ENCODE measurements at places on chromosomes 1 and 21.

GRCh38 chr1:8745749-8746390 lies 71.6 kb downstream of the RERE start:
- peaks cover 4% of the 10 kb centered on the region for H3K36me3 ChIP-seq
- H3K27me3 ChIP-seq, result no peaks in the 10 kb centered on the region
- peak overlapping the region; percentile 77 for H3K27ac ChIP-seq
- H3K4me3 ChIP-seq, result no peak overlapping the region
- DNase-seq, result no peak

DNA sequence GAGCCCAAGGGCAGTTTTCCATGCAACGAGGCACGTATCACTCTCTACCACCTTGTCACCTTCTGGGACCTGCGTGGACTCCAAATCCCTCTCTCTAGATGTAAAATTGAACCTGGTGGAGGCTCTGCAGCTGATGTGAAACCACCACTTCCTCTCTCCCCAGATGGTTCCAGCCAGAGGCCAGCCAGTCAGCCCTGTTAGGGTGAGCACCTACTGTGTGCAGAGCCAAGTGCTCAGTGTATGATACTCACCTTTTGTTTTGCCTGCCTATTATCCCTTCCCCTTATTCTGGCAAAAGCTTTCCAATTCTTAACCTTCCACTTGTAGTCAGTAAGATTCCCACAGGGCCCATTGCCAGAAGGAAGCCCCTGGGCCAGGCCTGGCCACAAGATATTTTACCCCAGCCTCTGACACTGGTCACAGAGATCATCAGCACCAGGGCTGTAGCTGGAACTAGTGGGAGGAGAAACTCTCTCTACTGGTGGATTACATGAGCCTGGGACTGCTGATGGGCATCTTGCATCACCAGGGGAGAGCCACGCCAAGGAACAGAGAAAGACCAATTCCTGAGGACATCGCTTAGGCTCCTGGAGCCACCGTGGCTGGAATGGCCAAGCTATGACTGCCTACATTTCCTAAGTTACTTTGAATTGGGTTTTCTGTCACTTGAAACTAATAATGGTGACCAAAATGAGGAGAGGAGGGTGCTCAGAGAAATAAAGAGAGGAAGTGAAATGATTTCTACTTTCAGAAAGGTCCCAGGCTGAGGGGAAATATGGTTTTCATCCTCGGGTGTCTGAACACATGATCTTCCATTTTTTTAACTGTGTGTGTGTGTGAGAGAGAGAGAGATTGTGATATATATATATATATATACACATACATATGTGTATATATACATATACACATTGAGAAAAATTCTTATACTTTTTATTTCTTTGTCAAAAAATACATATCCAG lies 26.6 kb upstream of the RD3 start:
- H3K36me3 ChIP-seq, result no peaks in the 10 kb centered on the region
- DNase-seq, result no peak
- H3K27me3 ChIP-seq, result peaks cover 5% of the 10 kb centered on the region
- no peak overlapping the region for H3K4me3 ChIP-seq
- H3K4me1 ChIP-seq, result peaks cover 8% of the 10 kb centered on the region

GRCh38 chr1:220882061-220882891 lies 3.0 kb downstream of the HLX start:
- H3K36me3 ChIP-seq, result no peaks in the 10 kb centered on the region
- no peak for DNase-seq
- peaks cover 25% of the 10 kb centered on the region for H3K4me1 ChIP-seq
- no peak overlapping the region for H3K27ac ChIP-seq
- no peak overlapping the region for H3K4me3 ChIP-seq

- H3K4me1 ChIP-seq, result no peaks in the 10 kb centered on the region
- H3K27ac ChIP-seq, result no peak overlapping the region
- peaks cover 15% of the 10 kb centered on the region for H3K27me3 ChIP-seq
- no peak overlapping the region for H3K4me3 ChIP-seq
- no peak for DNase-seq
- H3K36me3 ChIP-seq, result no peaks in the 10 kb centered on the region
Measured at GRCh38 chr1:39509360-39510009, 18.0 kb downstream of the BMP8A start.

- no peaks in the 10 kb centered on the region for H3K4me1 ChIP-seq
- no peaks in the 10 kb centered on the region for H3K27me3 ChIP-seq
- H3K4me3 ChIP-seq, result no peak overlapping the region
- no peak for DNase-seq
- peaks cover 3% of the 10 kb centered on the region for H3K36me3 ChIP-seq
- no peak overlapping the region for H3K27ac ChIP-seq
Measured at GRCh38 chr1:94836891-94837290, 16.7 kb downstream of the SLC44A3 start.

GRCh38 chr1:57549300-57549699 lies 125.4 kb upstream of the DAB1 start:
- H3K4me1 ChIP-seq, result peaks cover 9% of the 10 kb centered on the region
- no peak for DNase-seq
- H3K4me3 ChIP-seq, result no peak overlapping the region
- no peaks in the 10 kb centered on the region for H3K36me3 ChIP-seq
- H3K27ac ChIP-seq, result no peak overlapping the region

DNA sequence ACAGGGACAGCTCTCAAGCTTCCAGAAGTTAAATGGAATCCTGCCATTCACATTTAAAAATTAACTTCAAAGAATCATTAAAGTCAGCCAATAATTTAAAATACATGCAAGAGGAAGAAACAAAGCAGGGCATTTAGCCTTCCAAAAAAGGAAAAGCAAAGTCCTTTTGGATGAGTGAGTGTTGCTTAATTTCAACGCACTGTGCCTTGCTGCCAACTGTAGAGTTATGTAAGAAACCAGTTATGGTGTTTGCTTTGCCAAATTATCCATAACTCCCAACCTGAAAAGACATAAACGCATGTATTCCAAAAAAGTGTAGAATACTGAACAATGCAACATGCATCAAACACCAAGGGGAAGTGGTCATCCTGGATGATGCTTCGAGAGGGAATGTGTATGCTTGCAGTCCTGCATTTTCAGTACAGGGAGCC lies 16.1 kb upstream of the KCNE1 start:
- H3K36me3 ChIP-seq, result peaks cover 2% of the 10 kb centered on the region
- H3K4me3 ChIP-seq, result no peak overlapping the region
- H3K27ac ChIP-seq, result no peak overlapping the region
- no peaks in the 10 kb centered on the region for H3K27me3 ChIP-seq
- no peak for DNase-seq

DNA sequence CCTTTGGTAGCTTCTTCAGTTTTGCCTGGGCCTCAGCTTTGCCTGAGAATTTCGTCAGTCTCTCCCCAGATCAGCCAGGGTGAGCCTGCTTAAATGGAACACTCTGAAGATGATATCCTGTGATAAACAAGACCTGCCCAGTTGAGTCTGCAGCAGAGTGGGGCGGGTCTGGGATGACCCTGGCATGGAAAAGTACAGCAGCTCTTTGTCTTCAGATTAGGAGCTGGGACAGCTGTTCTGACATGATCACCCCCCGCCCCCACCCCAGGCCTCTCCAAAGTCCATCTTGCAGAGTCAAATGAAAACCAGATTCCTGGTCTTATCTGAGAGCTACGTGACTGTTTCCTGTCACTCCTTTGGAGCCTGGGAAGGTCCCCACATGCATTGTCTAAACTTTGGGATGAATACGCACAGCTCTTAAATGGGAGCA lies 2.2 kb upstream of the TMEM51 start:
- peaks cover 3% of the 10 kb centered on the region for H3K27me3 ChIP-seq
- no peaks in the 10 kb centered on the region for H3K36me3 ChIP-seq
- no peak for DNase-seq
